ENCODE measurements at places on chromosomes 5 and 9. TPM values are rescaled to one million over a fixed set of nuclear protein-coding genes. Genes with fewer than 3 reads are reported as not detected.

GRCh38 chr9:20479419-20480155, 142.7 kb downstream of the MLLT3 start:
- peak; percentile 17 for DNase-seq

DNA sequence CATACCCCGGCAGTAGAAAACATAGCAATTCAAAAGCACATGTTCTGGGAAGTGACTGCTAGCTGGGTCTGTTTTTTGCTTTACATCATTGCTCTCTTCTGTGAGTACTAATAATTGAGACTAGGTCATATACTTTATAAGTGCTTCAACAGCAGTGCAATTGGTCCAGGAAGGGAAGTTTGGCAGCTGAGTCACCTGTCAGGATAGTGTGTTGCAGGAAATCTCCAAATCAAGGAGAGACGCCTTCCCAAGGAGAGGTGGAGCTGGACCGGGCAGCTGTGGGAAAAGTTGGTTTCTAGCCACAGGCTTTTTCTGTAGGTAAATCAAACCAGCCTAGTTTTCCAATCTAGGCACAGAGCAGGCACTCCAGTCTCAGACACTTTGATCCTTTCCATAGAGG, 330.1 kb downstream of the ENC1 start:
- peak; percentile 42 for DNase-seq

- DNase-seq: peak; percentile 2
Measured at GRCh38 chr9:112997236-112997941, 14.6 kb downstream of the ZNF883 start.

DNA sequence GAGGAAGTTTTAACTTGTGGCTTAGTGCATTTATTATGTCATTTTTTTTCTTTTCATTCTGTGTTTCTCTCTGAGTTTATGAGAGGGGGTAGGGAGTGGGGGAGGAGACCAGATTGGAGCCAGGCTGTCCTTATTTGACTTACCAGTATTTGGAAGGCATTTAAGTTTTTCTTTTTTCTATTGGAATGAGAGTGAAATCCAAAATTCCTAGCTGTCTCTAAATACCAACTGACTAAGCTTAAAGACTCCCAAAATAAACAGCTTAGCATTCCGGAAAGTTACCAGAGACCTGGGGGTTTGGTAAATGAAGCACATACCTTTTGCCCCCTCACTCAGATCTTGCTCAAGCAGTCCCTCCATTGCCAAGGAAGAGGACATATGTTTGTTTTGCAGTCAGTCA, 581.9 kb upstream of the BRINP1 start:
- DNase-seq: peak; percentile 84

DNA sequence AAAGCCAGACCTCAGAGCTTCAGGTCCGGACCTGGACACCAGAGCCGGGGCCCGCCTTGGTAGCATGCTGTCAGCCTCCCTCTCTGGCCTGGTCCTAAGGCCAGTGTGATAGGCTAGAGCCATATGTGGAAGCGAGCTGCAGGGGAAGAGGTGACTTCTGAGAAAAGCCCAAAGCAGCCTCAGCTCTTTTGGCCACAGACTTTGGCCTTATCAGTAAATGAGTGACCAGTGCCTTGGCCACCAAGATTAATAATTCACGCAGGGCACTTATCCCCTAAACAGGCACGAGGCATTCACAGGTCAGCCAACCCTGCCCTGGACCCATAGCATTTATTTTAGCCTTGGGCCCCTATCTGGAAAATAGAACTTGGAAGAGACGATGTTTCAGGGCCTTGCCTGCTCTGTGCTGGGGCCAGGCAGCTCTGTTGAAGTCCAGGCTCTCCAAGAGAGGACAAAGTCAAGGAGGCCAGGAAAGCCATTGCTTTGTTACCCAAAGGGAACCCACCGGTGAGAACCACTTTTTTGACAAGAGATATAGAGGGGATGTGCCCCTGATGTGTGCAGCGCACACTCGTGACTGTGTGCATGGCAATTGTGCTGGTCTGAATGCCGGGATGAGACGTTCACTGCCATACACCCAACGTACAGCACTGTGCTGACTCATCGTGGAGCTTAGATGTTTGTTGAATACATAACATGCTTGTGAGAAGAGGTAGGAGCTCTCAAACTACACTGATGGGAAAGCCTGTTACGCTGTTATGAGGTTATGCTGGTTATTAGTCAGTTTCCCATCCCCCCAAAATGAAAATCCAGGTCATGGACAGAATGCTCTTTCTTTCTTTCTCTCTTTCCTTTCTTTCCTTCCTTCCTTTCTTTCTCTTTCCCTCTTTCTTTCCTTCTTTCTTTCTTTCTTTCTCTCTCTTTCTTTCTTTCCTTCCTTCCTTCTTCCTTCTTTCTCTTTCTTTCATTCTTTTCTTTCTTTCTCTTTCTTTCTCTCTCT, 5.0 kb upstream of the SLC34A1 start:
- DNase-seq: peak; percentile 90

DNA sequence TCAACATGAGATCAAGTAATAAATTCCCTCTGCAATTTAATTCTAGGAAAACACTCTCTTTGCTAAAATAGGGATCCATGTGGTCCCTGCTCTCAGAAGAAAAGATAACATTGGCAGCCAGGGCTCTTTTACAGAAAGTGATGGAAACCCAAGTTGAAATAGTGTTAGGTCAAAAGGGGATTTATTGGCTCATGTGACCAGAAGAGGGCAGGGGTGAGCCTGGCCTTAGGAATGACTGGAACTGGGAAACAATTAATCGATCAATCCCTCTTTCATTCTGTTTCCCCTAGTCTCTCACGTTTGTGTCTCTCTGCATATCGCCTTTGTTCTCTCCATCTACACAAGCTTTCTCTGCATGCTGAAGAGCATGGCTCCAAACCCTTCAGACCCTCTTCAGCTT, 58.3 kb upstream of the ALDH1B1 start:
- DNase-seq: no peak

DNA sequence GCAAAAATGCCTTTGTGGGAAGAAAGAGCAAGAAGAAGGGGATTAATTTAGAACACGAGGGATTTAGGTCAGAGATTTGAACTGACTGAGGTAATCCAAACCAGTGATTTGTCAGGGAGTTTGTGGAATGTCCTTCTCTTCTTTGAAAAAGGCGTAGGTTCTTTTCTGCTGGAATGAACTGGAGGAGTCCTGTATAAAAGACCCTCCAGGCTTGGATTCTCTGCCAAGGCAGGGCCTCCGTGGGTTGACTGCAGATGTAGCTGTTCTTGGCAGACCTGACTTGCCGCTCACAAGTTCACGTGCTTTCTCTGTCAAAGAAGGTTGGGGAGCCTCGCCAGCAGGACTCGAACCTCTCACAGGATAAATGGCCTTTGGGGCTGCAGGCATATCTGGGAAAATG, 62.8 kb upstream of the STC2 start:
- no peak for DNase-seq

GRCh38 chr5:72291601-72292000, 28.4 kb downstream of the MRPS27 start:
- DNase-seq: no peak

- DNase-seq: no peak
Measured at GRCh38 chr9:17339156-17339555, 204.3 kb downstream of the CNTLN start.

DNA sequence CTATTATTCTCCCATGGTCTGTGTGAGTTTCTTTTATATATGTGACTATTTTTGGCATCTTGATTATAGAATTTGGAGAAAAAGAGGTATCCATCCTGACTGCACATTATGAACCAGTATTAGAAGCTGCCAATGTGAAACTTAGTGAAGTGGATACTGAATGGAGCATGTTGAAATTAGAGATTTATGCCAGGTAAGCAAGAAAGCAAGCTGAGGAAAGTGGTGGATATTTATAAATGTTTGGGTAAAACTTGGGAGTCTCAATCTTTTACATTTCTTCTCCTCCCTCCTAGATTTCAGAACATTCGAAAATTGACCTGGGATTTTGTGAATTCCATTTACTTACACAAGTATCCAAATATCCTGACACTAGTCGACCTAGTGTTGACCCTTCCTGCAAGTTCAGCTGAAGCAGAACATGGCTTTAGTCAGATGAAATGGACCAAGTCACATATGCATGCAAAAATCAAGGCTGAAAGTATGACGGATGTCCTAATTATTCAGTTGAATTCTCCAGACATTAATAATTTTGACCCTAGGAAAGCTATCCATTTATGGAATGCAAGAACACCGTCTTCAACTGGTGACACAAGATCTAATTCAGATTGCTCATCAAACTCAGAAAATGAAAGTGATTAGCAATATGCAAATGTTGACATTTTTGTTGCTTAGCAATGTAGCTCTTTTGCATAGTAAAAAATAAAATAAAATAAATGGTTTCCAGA, 66.8 kb upstream of the IL7R start:
- DNase-seq: peak; percentile 73

GRCh38 chr5:31268686-31269085, 75.2 kb downstream of the CDH6 start:
- no peak for DNase-seq

- no peak for DNase-seq
Measured at GRCh38 chr9:88996046-88996920, 5.0 kb downstream of the S1PR3 start.

- DNase-seq: no peak
Measured at GRCh38 chr9:31393240-31393639, 991.2 kb upstream of the ACO1 start.

- DNase-seq: no peak
Measured at GRCh38 chr5:175712681-175713085, 54.8 kb downstream of the HRH2 start.

- no peak for DNase-seq
Measured at GRCh38 chr5:160959804-160960203, 107.8 kb upstream of the ATP10B start.

- DNase-seq: peak; percentile 81
Measured at GRCh38 chr9:126490871-126491567, 122.7 kb upstream of the LMX1B start.

GRCh38 chr5:37207802-37208201, 41.4 kb downstream of the CPLANE1 start:
- no peak for DNase-seq

DNA sequence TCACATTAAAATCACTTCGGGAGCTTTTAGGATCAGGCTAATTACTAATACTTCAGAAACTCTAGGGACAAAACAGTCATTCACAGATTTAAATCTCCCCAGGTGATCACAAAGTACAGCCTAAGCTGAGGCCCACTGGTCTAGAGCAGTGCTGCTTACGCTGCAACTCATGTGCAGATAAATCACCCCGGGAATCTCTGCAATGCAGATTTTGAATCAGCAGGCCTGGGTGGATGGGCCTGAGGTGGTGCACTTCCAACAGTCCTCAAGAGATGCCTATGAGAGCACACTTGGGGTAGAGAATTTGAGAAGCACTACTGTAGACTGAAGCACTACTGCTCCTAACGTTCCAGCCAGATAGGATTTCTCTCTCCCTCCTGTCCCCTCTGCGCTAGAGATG, 28.4 kb downstream of the CSF1R start:
- DNase-seq: peak; percentile 34

GRCh38 chr5:102888483-102888882, 133.4 kb downstream of the PAM start:
- no peak for DNase-seq

GRCh38 chr5:10427978-10428377, 13.7 kb upstream of the ROPN1L start:
- DNase-seq: no peak

GRCh38 chr9:135356796-135357195, 122.8 kb upstream of the PPP1R26 start:
- DNase-seq: no peak

DNA sequence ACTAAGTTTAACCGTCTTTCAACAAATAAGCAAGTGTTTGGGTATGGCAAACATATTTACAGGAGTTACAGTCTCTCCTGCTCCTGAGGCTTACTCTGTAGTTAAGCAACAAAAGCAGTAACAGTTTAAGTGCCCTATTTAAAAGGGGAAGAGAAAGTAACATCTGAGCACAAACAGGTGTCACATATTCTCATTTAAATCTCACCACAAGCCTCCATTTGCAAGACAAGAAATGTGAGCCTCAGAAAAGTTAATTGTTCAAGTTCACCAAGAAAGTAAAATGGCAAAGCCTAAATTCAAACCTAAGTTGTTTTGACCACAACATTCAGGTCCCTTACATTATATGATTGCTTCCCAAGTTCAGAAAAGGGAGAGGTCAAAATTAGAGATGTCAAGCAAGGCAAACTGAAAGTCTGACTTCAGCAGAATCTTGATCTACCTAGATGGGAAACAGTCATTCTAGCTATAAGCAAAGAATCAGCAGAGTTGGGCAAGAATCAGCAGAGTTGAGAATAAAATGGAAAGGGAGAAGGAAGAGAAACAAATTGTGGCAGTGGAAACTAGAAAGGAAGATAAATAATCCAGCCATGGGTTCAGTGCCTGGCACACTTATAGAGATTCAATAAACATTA, 93.4 kb downstream of the STRBP start:
- no peak for DNase-seq

- DNase-seq: no peak
Measured at GRCh38 chr9:26523577-26523976, 369.0 kb downstream of the CAAP1 start.

DNA sequence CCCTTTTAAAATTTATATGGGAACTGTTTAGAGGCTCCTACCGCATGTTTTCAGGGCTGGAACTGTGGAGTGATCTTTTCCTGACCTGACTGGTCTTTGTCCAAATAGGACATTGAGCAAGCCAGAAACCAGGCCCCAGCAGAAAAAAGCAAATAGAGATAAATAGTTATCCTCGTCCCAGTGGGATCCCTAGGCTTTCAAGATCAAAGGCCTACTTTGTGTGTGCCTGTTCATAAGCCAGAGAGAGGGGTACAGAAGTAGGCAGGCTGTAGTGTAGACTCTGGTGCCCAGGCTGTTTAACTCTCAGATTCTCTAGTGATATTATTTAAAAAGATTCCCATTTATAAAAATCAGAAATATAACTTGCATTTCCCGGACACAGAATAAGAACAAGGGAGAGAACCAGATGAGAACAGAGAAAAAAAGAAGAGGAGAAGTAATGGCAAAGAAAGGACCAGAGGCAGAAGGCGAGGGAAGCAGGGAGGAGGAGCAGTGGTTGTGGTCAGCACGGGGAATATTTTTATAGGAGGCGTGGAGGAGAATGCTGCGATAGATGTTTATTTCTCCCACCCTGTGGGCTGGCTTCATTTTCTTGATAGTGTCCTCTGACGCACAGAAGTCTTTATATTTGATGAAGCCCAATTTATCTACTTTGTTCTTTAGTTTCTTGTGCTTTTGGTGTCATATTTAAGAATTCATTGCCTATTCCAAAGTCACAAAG, 101.2 kb downstream of the AOPEP start:
- DNase-seq: no peak

Gene GFI1B
- not detected for total RNA-seq

Gene IL33
- total RNA-seq: 4.7 TPM

Gene BHMT
- not detected for total RNA-seq

Gene NDUFS4
- 127 TPM for total RNA-seq

Gene CDH6
- total RNA-seq: 7.2 TPM

Gene CCDC183
- total RNA-seq: 0.76 TPM

Gene C5
- 2.4 TPM for total RNA-seq

Gene SEMA5A
- 40.1 TPM for total RNA-seq

Gene PITX1
- total RNA-seq: not detected

Gene GABRG2
- total RNA-seq: not detected

Gene KIAA1958
- total RNA-seq: 7.7 TPM

Gene KIF3A
- 6.8 TPM for total RNA-seq

Gene GRXCR2
- total RNA-seq: not detected

Gene PCDHGA9
- 2.6 TPM for total RNA-seq

Gene PNPLA7
- total RNA-seq: 0.89 TPM

Gene NSUN2
- total RNA-seq: 51.0 TPM

Gene MCTP1
- not detected for total RNA-seq

Data from GM23248 (cell line).